ENCODE measurements at places on chromosomes 7 and 10.

GRCh38 chr7:28802450-28802849, 155.7 kb downstream of the TRIL start:
- DNase-seq = no peak

DNA sequence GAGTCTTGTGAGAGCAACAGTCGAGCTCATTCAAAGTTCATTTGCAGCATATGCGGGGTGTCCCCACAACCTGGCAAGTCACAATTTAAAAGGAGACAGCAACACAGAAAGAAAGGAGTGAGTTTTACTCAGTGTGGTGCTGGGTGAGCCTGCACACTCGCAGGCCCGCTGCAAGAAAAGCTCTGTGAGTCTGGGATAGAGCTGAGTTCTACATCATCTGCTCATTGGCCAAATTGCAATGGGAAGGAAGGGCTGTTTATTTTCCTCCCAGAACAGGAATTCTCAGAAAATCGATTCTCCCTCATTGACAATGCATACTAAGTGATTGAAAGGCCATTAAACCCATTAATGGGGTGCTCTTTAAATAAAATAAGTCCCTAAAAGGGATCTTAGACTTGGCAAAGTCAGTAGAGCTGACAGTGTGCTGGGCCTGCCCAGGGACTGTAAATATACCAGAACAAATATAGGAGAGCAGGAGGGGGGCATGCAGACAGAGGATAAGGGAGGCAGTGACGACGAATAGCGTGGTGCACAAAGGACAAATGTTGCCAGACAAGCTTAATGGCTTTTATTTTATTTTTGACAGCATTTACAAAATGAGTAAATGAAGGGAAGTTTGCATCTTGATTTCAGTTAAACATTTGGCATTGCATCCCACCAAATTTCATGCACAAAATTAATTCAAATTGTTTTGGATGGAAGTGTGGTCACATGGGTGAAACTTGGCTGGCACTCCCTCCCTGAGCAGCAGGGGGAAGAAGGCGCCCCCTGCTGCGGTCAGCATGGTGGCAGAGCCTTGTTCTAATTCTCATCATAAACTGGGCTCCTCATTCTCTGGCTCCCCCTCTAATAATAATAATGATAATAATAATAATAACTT, 215.7 kb downstream of the SNX10 start:
- DNase-seq = no peak

DNA sequence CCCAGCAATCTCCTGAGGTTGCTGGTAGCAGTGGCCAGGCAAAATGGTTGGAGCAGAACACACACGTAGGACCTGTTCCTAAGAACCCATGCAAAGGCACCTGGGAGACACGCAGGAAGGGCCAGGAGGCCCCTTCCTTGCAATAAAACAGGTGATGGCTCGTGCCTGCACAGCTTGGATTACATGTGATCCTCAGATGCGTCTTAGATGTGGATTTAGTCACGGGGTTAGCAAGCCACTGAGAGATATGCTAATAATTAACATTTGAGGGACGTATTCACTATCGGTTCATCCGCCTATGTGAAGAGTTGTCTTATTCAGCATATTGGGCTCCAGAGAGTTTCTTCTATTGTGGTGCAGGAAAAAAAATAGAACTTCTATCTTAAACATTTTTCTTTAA, 4.6 kb upstream of the RHEB start:
- no peak for DNase-seq

DNA sequence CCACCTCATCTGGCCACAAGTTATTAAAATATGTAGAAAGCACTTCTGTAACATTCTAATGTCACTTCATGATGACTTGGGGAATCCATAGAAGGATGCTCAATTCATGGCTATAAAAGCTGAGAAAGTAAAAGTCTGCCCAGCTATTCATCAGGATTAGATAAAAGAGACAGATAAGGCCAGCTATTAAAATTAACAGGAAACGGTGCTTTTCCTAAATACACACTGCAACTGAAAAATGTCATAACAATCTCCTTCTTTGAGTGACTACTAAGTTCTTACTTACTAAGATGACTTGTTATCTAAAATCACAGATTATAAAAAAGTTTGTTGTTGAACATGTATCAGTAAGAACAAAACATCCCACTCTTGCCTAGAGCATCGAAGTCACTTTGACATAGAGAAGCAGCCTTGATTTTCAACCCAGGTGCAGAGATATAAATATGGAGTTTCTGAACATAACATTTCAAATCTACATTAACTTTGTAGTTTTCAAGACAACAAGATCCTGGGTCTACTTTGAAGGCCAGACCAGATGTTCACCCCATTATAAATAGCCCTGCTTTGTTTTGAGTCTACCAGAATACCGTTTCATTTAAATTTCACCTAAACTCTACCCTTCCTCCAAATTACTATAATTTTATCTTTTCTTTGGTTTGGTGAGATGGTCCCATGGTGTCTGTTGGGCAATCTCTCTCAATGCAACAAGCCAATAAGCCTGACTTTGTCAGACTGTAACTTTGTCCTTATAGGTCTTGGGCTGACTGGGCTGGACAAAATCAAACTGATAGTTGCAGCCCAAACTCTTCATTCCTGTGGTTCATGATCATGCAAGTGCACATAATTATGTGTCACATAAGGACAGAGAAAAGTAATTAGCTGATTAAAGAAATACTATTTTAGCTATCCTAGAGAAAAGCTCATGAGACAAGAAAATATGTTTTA, 24.0 kb downstream of the HYCC1 start:
- no peak for DNase-seq

DNA sequence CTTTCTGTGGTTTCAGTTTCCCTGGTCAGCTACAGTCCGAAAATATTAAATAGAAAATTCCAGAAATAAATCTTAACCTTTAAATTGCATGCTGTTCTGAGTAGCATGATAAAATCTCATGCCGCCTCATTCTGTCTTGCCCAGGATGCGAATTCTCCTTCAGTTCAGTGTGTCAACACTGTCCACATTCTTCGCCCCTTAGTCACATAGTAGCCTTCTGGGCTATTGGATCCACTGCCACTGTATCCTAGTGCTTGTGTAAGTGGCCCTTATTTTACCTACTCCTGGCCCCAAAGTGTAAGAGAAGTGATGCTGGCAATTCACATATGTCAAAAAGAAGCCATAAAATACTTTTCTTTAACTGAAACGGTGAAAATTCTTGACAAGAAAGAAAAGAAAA, 129.6 kb downstream of the ZWINT start:
- DNase-seq = no peak

GRCh38 chr10:78730754-78731153, 338.0 kb upstream of the ZMIZ1 start:
- DNase-seq = no peak

- DNase-seq = no peak
Observed at GRCh38 chr7:109806548-109806947, 1236.9 kb downstream of the DNAJB9 start.

- no peak for DNase-seq
Observed at GRCh38 chr10:48476279-48476982, 128.4 kb downstream of the ARHGAP22 start.

- no peak for DNase-seq
Observed at GRCh38 chr10:3879073-3879472, 94.1 kb upstream of the KLF6 start.

DNA sequence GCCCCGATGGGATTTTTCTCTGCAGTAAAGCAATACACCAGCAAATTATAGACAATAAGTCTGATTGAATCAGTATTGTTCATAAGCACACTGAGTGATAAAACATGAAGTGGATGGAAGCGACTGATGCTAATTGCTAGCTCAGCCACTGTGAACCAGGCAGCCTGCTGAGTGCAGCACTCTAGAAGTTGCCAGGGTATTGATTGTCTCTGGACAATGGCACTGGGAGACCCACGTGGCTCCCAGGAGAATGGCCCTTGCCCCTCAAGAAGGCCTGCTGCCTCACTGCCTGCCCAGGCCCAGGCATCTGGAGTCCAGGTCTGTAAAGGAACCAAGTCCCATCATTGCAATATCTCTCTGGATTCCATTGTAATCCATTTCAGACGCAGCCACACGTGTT, 80.4 kb upstream of the TCERG1L start:
- no peak for DNase-seq

Measured in activated T-cell treated with anti-CD3 and anti-CD28 coated beads, Interleukin-2, amount 50 U/mL, for 72 hours (primary cell).